ENCODE measurements at places on chromosomes 11 and 22.

DNA sequence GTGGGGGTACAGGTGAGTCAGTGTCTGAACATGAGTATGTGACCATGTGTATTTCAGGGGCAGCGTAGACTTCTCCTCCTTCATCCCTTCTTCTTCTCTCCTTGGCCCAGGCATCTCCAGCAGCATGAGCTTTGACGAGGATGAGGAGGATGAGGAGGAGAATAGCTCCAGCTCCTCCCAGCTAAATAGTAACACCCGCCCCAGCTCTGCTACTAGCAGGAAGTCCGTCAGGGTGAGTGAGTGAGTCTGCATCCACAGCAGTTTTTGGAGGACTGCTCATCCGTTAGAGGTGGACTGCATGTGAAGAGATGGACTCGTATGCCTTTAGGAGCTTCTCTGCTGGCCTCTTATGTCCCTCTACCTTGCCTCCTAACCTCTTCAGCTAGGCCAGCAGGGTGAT lies 15.6 kb downstream of the TUB start:
- no peak for DNase-seq

DNA sequence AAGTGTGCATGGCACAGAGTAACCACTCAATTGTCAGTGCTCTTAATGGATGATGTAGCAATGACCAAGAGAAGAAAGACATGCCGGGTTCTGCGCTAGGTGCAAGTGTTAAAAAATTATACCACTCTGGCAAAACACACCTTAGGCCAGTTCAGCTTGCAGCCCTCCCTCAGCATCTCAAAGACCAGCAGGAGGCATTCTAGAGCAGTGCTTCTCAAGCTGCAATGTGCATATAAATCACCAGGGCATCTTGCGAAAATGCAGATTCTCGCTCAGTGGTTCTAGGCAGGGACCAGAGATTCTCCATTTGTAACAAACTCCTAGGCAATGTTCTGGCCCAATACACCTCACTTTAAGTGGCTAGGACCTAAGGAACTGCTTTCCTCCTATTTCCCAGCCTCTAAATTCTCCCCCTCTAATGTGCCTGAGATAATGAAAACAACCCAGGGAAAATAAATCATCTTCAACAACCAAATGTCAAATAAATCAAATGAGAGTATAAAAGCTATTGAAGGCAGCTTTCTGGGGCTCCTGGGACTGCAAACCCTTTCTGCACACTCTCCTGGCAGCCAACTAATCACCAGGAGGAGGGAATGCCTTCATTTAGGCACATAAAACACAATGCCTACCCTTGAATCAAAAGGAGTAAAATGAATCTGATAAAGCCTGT lies 337.2 kb upstream of the API5 start:
- DNase-seq = no peak

DNA sequence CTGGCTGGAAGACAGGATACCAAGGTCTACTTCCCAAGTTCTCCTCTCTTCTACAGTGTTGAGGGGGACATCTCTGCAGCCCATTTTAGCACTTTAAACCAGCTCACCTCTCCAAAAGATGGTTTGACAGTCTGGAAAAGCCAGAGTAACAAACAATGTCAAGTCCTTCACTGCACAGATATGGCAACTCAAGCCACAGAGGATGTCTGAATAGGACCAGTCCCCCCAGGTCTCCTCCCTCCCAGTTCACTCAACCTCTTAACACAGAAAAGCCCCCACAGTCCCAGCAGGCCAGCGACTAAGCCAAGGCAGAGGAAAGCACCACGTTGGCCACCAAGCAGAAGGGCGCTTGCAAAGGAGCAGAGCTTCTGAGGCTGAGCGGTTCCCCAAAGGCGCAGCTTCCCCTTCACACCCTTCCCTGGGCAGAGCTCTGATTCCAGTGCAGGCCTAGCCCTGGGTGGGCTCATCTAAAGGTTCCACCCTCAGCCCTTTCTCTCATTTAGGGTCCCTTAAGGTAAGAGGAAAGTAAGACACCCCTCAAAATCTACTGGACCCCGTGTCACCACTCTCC lies 62.7 kb downstream of the PAK1 start:
- DNase-seq = no peak

GRCh38 chr11:29435421-29435820 lies 581.4 kb downstream of the KCNA4 start:
- DNase-seq = no peak

DNA sequence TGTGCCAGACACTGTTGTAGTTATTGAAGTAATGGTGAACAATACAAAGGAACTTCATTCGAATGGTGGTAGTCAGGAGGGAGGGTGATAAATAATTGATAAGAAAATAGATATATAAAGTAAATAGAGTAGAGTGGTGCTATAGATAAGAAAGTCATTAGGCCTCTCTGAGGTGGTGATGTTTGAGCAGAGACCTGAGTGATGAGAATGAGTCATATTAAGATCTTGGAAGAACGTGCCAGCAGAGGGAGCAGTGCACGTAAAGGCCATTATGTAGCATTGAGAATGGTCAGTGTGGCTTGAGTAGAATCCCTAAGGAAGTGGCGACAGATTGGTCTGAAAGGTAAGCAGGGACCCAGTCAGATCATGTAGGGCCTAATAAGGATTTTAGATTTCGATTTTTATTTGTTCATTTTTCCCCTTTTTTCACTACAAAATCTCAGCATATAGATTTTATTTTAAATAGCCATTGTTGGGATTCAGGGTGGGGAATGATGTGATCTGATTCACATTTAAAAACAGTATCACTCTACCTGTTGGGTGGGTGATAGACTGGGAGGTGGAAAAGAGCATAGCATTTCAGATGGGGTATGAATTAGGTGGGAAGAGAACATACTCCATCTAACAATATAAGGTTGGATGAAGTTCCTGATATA lies 44.7 kb downstream of the CCDC90B start:
- no peak for DNase-seq

DNA sequence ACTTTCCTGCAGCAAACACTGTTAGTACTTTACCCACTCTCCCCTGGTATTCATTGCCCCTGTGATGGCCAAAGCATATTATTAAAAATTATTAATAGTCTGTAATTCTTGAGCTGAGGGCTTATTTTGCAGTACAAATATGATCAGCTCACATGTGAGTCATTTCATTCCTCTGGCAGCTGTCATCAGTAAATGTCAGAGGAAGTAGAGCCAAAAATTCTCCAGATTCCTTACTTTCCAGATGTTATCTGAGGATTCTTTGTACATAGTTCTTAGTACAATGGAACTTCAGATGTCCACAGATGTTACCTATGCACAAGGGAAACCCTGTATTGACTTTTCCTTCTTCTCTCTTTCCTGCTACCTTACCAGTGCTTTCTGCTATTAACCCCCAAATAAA lies 12.5 kb downstream of the OR5B3 start:
- DNase-seq = no peak

DNA sequence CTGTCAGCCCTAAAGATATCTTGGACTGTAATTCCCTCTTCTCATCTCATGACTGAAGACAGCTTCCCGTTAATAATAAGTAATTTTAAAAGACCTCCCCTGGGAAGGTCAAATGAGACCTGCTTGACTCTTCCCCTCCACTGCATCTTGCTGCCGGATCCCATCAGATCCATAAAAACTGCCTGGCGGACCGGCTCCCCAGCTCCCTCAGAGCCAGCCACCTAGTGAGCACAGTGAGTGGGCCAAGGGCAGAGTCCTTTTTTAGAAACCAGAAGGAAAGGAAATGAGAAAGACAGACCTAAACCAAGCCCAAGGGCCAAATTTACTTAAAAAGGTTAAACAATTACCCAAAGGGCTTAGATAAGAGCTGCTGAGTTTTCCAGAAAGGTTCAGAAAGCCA lies 595.3 kb downstream of the OPCML start:
- no peak for DNase-seq

- no peak for DNase-seq
Measured at GRCh38 chr11:69313992-69314391, 20.0 kb downstream of the MYEOV start.

DNA sequence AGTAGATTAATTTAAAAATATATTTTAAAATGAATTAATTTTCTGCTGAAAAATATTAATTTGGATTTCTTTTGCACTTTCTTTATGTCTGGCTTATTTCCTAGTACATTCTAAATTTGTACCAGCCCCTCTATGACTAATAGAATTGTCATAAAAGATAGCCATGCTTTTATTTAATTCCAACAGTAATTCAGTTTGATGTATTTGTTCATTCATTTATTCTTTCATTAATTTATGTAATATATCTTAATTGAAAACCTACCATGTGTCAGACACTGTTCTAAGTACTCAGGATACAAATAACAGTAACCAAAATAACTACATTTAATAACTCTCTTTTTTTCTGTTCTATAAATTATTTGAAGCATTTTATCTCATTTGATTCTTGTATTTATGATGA lies 264.0 kb upstream of the CCDC179 start:
- DNase-seq = no peak

DNA sequence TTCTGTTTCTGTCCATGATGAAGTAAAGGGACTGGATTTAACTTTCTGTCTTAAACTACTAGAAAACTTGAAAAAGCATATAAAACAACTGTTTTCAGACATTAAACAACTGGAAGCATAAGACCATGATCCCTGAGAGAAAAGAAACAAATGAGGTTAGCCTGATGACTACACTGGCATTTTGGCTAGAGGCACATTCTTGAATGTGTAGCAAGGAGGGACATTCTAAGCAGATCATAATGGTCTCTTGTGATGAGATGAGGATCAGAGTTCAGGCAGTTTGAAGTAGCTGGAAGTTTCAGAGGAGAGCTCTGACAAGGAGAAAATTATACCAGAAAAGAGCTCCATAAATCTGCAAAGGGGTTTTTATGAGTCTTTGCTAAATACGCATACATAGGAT lies 75.4 kb downstream of the AASDHPPT start:
- DNase-seq = no peak

- no peak for DNase-seq
Measured at GRCh38 chr22:46829941-46830715, 67.7 kb downstream of the TBC1D22A start.

GRCh38 chr11:22730319-22730718 lies 63.9 kb downstream of the GAS2 start:
- DNase-seq = no peak

All from stimulated activated naive CD8-positive, alpha-beta T cell treated with anti-CD3 and anti-CD28 coated beads, Interleukin-15, amount 100 ng/mL, for 72 hours (primary cell).